Esophagus (tissue), 2 donors: ENCODE measurements at places on chromosomes 11 and 22. TPM values are rescaled to one million over a fixed set of nuclear protein-coding genes. Genes with fewer than 3 reads are reported as not detected.

OR5B21 gene
- not detected for polyA plus RNA-seq

KDM4D gene
- polyA plus RNA-seq, result 0.31 TPM

KCNJ5 gene
- polyA plus RNA-seq, result 0.27 TPM

HDHD5 gene
- 26.4 TPM for polyA plus RNA-seq

LGR4 gene
- 10.5 TPM for polyA plus RNA-seq

MYOD1 gene
- polyA plus RNA-seq, result not detected

KRTAP5-10 gene
- polyA plus RNA-seq, result 0.12 TPM

SMPD1 gene
- 16.0 TPM for polyA plus RNA-seq

PHRF1 gene
- 13.7 TPM for polyA plus RNA-seq

MMP13 gene
- not detected for polyA plus RNA-seq

SREBF2 gene
- polyA plus RNA-seq, result 76.4 TPM

RAG1 gene
- polyA plus RNA-seq, result 0.29 TPM
